ENCODE measurements at places on chromosomes 12 and 14. TPM values are rescaled to one million over a fixed set of nuclear protein-coding genes. Genes with fewer than 3 reads are reported as not detected.

The GZMB gene
- not detected for total RNA-seq

The SRRM4 gene
- not detected for total RNA-seq

The AACS gene
- total RNA-seq = 7.4 TPM

The PRKD1 gene
- 7.5 TPM for total RNA-seq

DNA sequence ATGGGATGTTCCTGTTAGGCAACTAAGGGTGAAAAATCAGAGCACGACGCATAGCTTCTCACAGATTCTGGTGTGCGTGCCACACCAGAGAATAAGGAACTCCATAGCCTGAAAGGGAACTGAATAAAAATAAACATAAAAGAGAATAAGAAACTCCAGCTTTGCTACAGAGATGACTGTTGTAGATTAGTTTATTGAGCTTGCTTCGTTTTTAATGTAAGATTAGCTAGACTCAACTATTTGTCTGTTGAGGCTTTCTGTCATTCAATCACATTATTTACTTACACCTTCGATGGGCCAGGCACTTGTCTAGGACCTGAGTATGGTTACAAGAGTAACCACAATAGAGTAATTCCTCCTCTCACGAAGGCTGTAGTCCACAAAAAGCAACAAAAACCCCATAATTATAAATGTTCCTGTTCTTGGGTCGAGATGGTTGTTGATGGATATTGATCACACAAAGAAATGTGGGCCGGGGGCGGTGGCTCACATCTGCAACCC is 807 bp upstream of the ZCCHC8 start:
- no peaks in the 10 kb centered on the region for H3K27me3 ChIP-seq
- H3K4me1 ChIP-seq = no peaks in the 10 kb centered on the region
- H3K4me3 ChIP-seq = no peak overlapping the region
- DNase-seq = no peak
- no peak overlapping the region for H3K27ac ChIP-seq

DNA sequence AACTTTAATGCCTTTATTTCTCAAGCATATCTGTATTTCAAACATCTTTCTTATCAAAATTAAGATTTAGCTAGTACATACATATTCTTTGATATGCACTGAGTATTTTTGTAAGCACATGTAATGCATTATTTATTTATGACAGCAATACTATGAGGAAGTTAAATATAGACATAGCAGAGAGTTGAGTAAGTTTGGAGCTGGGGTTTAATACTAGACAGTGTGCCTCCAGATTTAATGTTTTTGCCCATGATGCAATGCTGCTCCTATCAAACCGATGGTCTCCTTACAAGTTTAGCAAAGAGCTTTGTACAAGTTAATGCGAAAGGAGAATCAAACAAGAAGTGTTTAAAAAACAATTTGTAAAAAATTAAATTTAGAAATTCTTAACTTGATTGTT is 826.6 kb upstream of the MGAT4C start:
- H3K27ac ChIP-seq = no peak overlapping the region
- no peaks in the 10 kb centered on the region for H3K4me1 ChIP-seq
- H3K27me3 ChIP-seq = no peaks in the 10 kb centered on the region
- no peak for DNase-seq

- no peaks in the 10 kb centered on the region for H3K4me1 ChIP-seq
- no peaks in the 10 kb centered on the region for H3K36me3 ChIP-seq
- H3K27ac ChIP-seq = no peak overlapping the region
- no peaks in the 10 kb centered on the region for H3K27me3 ChIP-seq
These were observed 187.5 kb upstream of the SLC38A2 start for GRCh38 chr12:46560089-46560488.

DNA sequence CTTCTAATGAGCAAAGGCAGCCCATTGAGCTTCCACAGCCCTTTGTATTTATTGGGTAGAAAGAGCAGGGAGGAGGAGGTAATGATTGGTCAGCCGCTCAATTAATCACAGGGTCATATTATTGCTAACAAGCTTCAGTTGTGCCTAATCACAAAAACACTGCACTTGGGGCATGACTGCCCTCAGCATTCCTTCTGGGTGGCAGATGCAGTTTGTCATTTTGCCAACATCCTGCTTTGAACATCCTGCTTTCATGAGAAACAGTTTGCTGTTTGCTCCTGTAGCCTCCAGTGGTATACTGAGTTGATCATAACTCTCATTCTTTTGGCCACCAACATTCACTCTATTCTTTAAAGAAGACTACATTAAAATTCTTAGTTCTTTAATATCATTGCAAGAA is 462.9 kb upstream of the MIS18BP1 start:
- no peaks in the 10 kb centered on the region for H3K36me3 ChIP-seq
- no peak overlapping the region for H3K27ac ChIP-seq
- no peak overlapping the region for H3K4me3 ChIP-seq
- no peak for DNase-seq
- H3K4me1 ChIP-seq = no peaks in the 10 kb centered on the region
- H3K27me3 ChIP-seq = no peaks in the 10 kb centered on the region

DNA sequence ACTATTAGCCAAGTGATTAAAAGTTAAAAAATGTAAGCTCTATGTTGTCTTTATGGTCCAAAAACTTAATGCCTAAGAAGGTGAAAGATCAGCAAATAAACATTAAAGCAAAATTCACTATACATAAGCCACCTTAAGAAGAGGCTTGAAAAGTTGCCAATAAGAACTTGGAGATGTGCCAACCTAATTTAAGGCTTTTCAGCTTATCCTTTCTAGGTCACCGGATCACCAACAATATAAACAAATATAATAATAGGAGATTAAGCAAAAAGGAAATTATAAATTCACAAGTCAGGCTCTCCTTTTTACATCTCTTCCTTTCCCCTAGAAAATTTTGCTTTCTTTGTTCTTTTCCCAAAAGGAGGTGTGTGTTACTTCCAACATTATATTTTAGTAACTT is 30.9 kb downstream of the SLC2A3 start:
- no peak overlapping the region for H3K4me3 ChIP-seq
- H3K36me3 ChIP-seq = no peaks in the 10 kb centered on the region
- no peaks in the 10 kb centered on the region for H3K27me3 ChIP-seq
- no peaks in the 10 kb centered on the region for H3K4me1 ChIP-seq
- H3K27ac ChIP-seq = no peak overlapping the region

DNA sequence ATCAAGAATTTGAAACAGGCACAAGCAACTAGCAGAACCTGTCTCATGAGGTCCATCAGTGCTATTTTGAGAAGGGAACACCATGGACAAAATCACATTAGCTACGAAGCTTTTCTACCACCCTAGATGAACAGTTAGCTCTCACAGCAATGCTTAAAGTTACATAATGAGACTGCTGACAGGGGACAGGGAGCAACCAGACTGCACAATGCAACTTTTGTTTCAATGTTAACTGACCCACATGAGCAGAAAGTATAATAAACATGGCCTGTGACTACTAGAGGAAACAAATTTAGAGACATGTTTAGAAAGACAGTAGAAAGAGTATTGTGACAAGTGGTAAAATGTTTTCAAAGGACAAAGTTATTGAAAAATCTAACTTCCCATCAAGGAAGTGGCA is 282.8 kb downstream of the CEP128 start:
- no peak for DNase-seq
- no peak overlapping the region for H3K4me3 ChIP-seq
- H3K27me3 ChIP-seq = no peaks in the 10 kb centered on the region
- H3K27ac ChIP-seq = no peak overlapping the region
- no peaks in the 10 kb centered on the region for H3K36me3 ChIP-seq
- H3K4me1 ChIP-seq = no peaks in the 10 kb centered on the region

DNA sequence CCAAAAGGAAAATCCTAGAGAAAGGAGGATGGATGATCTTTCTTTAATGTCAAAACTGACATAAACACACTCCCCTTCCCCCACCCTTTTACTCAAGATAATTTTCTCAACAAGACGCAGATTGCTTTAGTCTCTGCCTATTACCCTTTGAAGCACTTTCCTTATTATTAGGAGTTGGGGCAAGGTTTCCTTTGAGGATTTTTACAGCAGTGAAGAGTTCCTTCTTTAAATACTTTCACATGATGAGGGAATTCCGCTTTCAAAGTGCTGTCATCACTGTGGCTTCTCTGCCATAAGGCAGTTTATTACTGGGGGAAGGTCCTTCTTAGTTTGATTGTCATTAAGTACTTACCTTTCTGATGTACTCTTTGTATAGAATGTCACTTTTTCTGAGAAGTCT is 172.1 kb downstream of the MSRB3 start:
- no peaks in the 10 kb centered on the region for H3K27me3 ChIP-seq
- no peaks in the 10 kb centered on the region for H3K4me1 ChIP-seq
- DNase-seq = no peak
- H3K4me3 ChIP-seq = no peak overlapping the region

DNA sequence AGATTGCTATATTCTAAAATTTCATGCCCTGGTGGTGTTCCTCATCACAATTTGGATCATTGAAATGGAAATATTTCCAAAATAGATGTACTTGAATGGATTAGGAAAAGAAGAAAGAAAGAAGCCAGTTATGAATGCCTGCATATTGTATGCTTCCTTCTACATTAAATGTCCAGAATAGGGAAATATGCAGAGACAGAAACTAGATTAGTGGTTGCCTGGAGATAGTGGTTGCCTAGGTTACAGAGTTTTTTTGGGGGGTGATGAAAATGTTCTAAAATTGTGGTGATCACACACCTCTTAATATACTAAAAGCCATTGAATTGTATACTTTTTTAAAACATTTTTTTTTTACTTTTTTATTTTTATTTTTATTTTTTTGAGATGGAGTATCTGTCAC is 18.0 kb downstream of the TUBA1A start:
- no peaks in the 10 kb centered on the region for H3K4me1 ChIP-seq
- no peaks in the 10 kb centered on the region for H3K27me3 ChIP-seq
- no peak for DNase-seq
- no peak overlapping the region for H3K4me3 ChIP-seq
- no peaks in the 10 kb centered on the region for H3K36me3 ChIP-seq
- H3K27ac ChIP-seq = no peak overlapping the region

- no peaks in the 10 kb centered on the region for H3K36me3 ChIP-seq
- no peak for DNase-seq
- no peaks in the 10 kb centered on the region for H3K4me1 ChIP-seq
These were observed 148.0 kb upstream of the G2E3 start for GRCh38 chr14:30410986-30411385.

DNA sequence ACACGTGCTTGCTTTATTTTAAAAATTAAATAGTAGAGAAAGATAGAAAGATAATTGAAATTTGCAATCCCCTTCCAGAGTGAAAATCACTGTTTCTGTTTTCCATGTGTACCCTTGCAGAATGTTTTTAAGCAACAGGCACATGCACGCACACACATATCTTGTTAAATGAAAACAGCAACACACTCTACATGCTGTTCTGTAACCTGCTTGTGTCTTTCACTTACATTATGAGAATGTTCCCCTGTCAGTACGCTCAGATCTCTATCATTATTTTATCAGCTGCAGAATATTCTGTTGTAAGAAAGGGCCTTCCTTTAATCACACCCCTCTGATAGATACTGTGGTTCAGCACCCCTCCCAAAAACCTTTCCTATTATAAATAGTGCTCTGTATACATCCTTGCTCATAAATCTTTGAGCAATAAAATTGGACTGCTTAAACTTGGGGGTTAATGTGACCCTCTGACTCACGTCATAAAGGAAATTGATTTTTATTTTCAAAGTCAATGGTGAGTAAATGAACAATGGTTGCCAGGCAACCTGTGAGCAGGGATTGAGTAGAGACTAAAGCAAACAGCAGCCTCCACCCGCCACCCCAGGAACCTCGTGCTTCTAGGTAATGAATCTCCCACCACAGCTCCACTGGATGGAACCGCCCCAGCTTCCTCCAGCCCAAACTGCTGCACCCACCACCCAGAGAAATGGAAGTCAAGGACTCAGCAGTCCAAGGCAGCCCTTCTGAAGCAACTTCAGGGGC is 31.9 kb upstream of the CHGA start:
- no peak overlapping the region for H3K4me3 ChIP-seq
- H3K36me3 ChIP-seq = no peaks in the 10 kb centered on the region
- DNase-seq = no peak
- H3K27me3 ChIP-seq = no peaks in the 10 kb centered on the region
- H3K4me1 ChIP-seq = no peaks in the 10 kb centered on the region
- H3K27ac ChIP-seq = no peak overlapping the region

DNA sequence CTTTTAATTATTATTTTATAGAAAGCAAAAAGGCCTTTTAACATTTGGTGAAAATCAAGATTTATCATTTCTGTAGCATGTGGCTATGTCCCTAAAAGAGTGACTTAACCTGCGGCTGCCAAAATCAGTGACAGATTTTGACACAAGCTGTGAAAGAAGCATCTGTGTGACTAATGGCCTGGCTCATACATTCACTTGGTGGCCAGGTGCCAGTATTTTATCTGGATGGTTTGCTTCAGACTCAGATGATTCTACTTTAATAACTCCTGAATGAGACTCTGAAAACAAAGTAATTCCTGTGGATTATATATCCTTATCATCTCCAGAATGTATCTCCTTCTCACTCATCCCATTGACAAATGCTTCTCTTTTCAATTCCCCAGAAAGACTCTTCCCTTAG is 103.0 kb downstream of the FSCB start:
- DNase-seq = no peak
- H3K4me1 ChIP-seq = no peaks in the 10 kb centered on the region
- H3K36me3 ChIP-seq = no peaks in the 10 kb centered on the region
- no peak overlapping the region for H3K4me3 ChIP-seq

DNA sequence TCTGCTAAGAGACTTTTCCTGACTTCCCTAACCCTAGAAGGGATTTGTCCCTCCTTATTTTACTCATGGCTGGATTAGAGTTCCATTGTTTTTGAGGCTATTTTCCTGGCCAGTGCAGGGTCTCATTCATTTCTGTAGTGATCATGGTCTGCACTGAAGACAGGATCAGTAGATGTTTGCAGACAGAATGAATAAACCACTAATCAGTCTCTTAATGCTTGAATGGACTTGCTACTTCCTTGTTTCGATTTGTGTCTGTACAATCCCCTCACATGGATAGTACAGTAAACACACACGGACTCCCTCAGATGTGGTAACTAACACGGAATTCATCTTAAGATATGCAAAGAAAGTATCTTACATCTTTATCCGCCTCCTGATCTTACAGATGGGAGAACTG is 102.6 kb upstream of the PRB2 start:
- no peak overlapping the region for H3K27ac ChIP-seq
- H3K4me1 ChIP-seq = peaks cover 9% of the 10 kb centered on the region
- no peaks in the 10 kb centered on the region for H3K27me3 ChIP-seq
- no peak overlapping the region for H3K4me3 ChIP-seq
- no peak for DNase-seq

- no peak for DNase-seq
- H3K36me3 ChIP-seq = no peaks in the 10 kb centered on the region
- H3K4me1 ChIP-seq = peaks cover 64% of the 10 kb centered on the region
- H3K4me3 ChIP-seq = no peak overlapping the region
- no peaks in the 10 kb centered on the region for H3K27me3 ChIP-seq
These were observed 112.9 kb downstream of the DAAM1 start for GRCh38 chr14:59301354-59301753.

GRCh38 chr14:89474464-89474863 is 57.4 kb upstream of the FOXN3 start:
- DNase-seq = no peak
- H3K4me3 ChIP-seq = no peak overlapping the region
- H3K4me1 ChIP-seq = no peaks in the 10 kb centered on the region
- H3K27ac ChIP-seq = no peak overlapping the region
- H3K27me3 ChIP-seq = no peaks in the 10 kb centered on the region

- H3K27ac ChIP-seq = no peak overlapping the region
- H3K36me3 ChIP-seq = no peaks in the 10 kb centered on the region
- no peaks in the 10 kb centered on the region for H3K27me3 ChIP-seq
- no peak for DNase-seq
- no peak overlapping the region for H3K4me3 ChIP-seq
These were observed 758.3 kb downstream of the C12orf50 start for GRCh38 chr12:87270919-87271318.

All from right atrium auricular region (tissue), 2 donors.